Left cardiac atrium (tissue), 4 donors: ENCODE measurements at places on chromosomes 16 and 17. TPM values are rescaled to one million over a fixed set of nuclear protein-coding genes. Genes with fewer than 3 reads are reported as not detected.

- DNase-seq: no peak
Measured at GRCh38 chr16:61595605-61596004, 440.6 kb downstream of the CDH8 start.

- no peak for DNase-seq
Measured at GRCh38 chr16:87816507-87817100, 50.8 kb upstream of the KLHDC4 start.

DNA sequence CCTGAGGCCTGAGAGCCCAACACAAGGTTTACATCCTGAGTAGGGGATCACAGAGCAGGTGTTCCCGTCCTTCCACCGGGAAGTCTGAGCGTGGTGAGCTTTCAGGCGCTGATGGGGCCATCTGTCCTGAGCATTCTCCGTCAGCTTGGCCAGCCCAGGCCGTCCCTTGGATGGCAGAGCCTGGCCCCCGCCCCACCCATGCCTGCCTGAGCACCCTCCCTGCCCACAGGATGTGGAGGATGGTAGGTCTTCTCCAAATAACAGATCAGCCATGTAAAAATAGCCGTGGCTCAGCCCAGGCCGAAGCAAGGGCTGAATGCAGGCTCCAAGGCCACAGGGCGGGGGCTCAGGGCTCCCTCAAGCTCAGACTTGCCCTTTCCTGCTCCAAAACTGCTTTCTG, 20.2 kb downstream of the SPNS2 start:
- no peak for DNase-seq

TSNAXIP1 gene
- 0.74 TPM for total RNA-seq

DNA sequence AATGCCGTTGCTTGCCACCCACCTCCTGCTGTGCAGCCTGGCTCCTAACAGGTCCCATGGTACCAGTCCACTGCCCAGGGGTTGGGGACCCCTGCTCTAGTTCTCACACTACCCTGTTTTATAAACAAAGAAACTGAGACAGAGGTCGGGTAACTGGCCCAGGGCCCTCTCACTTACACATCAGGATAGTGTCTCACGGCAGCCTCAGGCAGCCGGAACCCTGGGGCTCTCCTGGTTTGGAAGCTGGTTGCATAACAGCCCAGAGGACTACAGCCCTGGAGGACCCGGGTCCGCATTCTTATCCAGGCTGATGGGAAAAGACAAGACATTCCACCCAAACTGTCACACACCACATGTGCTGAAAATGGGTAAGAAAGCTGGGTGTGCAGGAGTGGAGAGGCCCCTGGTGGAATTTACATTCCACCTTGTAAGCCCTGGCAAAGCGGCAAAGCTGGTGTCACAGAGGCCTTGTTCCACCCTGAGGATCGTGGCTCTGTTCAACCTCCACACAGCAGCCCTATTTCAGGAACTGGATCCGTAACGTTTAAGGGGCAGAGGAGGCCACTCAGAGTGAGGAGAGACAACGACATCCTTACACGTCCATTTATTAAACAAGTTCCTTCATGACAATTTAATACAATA, 9.8 kb downstream of the CMTM3 start:
- no peak for DNase-seq

DNA sequence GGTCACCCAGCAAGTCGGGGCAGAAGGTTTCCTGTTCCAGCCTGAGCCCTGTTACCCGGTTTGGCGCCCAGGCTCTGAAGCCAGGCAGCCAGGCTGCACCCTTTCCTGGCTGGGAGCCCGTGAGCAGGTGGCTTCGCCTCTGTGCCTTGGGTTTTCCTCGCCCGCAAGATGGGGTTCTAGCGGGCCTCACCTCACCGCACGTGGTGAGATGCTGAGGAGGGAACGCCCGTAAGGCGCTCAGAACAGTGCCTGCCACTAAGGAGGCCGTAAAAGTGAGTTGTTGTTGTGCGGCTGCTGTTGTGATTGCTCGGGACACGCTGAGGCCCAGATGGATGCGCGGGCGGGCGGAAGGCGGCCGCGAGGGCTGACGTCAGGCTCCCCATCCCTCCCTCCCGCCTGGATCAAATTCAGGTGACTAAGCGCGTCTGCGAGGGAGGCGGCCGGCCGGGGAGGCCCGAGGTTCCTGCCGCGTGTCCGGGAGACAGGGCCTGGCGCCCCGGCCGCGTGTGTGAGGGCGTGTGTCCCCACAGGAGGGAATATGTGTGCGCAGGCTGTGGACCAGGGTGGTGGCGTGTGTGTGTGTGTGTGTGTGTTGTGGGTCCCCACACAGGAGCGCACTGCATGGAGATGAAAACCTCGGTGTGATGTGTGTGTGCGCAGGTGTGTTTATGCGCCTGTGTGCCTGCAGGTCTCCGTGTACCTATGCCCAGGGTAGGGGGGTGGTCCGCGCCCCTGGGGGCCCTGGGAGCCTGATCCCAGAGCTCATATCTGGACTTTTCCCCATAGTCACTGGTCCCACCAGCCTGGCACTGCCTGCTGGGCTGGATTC, 4.3 kb downstream of the CAMKK1 start:
- DNase-seq: peak; percentile 86

DNA sequence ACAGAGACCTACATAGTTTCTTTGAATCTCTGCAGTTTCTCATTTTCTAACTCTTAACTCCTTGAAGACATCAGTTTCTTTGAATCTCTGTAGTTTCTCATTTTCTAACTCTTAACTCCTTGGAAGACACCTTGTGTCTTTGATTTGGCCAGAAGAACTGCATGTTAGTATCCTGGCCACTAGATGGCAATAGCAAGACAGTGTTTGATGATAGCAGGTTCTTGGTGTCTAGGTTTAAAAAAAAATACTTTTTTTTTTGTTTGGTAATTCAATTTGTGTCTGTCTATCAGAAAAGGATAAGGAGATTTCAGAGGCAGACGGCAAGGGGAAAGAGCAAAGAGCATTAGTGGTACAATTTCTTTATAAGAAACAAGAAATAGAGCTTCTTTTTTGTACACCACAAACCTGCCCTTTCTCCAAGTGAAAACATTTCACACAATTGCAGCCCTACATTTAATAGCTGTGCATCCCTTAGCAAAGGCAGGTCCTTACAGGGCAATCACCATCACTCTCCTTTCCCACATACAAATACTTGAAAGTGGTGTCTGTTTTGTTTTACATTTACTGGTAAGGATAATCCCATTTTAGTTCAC, 1324.9 kb upstream of the CDH8 start:
- DNase-seq: no peak
